ENCODE measurements at places on chromosomes 6 and 20.

- DNase-seq = no peak
These were observed 11.6 kb upstream of the SCGN start for GRCh38 chr6:25640446-25640845.

- DNase-seq = no peak
These were observed 60.2 kb downstream of the MRAP2 start for GRCh38 chr6:84093441-84094435.

GRCh38 chr20:36709126-36709525, 36.8 kb downstream of the NDRG3 start:
- DNase-seq = no peak

- DNase-seq = no peak
These were observed 497.8 kb upstream of the ARID1B start for GRCh38 chr6:156279261-156279969.

DNA sequence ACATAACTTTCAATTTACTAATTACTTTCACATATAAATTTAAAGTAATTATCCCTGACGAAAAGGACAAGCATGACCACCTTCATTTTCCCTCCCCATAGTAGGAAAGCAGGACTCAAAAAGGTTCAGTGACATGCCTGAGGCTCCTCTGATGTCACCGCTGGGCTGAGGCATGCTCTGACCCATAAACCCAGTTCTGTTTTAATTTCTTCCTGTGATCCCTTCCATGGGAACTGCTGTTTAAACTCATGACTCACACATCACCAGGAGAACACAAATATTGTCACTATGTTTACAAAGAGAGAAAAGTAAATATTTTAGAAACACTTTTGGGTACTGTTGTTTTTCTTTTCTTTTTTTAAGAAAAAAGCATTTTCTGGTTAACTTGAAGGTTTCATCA, 38.0 kb upstream of the NR2E1 start:
- DNase-seq = peak; percentile 84

DNA sequence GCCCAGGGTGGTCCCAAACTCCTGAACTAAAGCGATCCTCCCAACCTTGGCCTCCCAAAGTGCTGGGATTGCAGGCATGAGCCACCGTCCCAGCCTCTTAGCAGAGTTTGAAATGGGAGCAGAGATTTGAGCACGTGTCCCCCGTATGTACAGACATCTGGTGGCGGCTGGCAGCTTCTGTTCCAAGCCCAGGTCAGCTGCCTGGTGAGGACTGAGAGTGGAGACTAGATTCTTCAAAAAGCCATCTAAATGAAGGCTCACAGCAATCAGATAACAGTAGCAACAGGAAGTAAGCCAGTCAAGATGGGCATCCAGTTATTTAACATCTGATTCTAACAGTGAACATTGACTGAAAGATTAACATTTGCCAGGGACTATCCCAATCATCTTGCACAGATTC, 128.1 kb upstream of the AKAP12 start:
- DNase-seq = no peak

- no peak for DNase-seq
These were observed 59.4 kb downstream of the GFOD1 start for GRCh38 chr6:13427801-13428582.

GRCh38 chr20:2755451-2756055, 44.9 kb downstream of the CPXM1 start:
- DNase-seq = no peak

DNA sequence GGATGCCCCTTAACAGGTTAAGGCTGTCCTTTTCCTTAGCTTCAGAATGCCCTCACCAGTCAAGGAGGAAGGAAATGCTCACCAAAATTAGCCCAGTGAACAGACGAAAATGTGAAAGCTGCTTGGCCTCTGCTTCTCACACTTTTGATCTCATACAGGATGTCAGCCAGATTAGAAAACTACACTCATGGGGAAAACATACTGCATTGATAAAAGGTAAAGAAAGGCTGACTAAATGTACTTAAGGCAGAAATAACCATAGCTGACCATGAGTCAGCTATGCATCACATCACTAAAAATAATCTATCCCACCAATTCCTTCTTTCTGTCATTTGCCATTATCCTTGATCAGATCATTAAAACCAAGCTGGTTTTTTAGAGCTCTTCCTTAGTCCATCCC, 198.4 kb upstream of the TENT5A start:
- peak; percentile 20 for DNase-seq

DNA sequence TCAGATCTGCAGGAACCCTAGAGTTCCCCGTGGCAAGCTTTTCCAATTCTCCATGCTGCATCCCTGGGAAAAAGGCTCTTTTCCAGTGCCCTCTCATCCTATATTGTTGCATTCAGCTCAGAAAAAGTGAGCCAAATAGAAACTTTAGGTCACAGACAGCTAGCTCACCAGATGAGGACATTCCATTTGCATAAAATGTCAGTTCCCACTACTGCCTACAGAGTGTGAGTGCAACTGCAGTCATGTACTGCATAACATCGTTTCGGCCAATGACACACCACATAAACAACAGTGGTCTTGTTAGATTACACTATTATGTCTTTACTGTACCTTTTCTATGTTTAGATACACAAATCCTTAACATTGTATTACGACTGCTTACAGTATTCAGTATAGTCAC, 8.6 kb downstream of the HS3ST5 start:
- no peak for DNase-seq

GRCh38 chr6:16108921-16109658, 19.8 kb upstream of the MYLIP start:
- DNase-seq = peak; percentile 48
